ENCODE measurements at places on chromosomes 6 and 20. TPM values are rescaled to one million over a fixed set of nuclear protein-coding genes. Genes with fewer than 3 reads are reported as not detected.

CLPSL2 gene
- not detected for polyA plus RNA-seq

BPI gene
- polyA plus RNA-seq: not detected

PNPLA1 gene
- 0.02 TPM for polyA plus RNA-seq

PHF20 gene
- 32.5 TPM for polyA plus RNA-seq

PLCB4 gene
- 8.2 TPM for polyA plus RNA-seq

MRPS10 gene
- polyA plus RNA-seq: 74.1 TPM

TAGAP gene
- not detected for polyA plus RNA-seq

CGA gene
- 0.18 TPM for polyA plus RNA-seq

CRISP3 gene
- polyA plus RNA-seq: not detected
